Ovary (tissue), 10 donors: ENCODE measurements at places on chromosomes 2 and 18. TPM values are rescaled to one million over a fixed set of nuclear protein-coding genes. Genes with fewer than 3 reads are reported as not detected.

TRIM54 gene
- polyA plus RNA-seq: 0.21 TPM

C2orf72 gene
- 0.06 TPM for polyA plus RNA-seq

IL1RN gene
- polyA plus RNA-seq: 1.5 TPM

RAB17 gene
- 0.38 TPM for polyA plus RNA-seq

SGPP2 gene
- 12.5 TPM for polyA plus RNA-seq

SATB2 gene
- polyA plus RNA-seq: 0.92 TPM

SP5 gene
- 0.22 TPM for polyA plus RNA-seq

CCDC121 gene
- polyA plus RNA-seq: 5.8 TPM

CACNB4 gene
- polyA plus RNA-seq: 1.1 TPM

KCMF1 gene
- polyA plus RNA-seq: 50.7 TPM

SEPTIN10 gene
- polyA plus RNA-seq: 59.0 TPM

MREG gene
- 1.8 TPM for polyA plus RNA-seq

ANKRD30BL gene
- polyA plus RNA-seq: 0.10 TPM

FHOD3 gene
- 5.5 TPM for polyA plus RNA-seq

ASPRV1 gene
- 4.5 TPM for polyA plus RNA-seq

EFHD1 gene
- polyA plus RNA-seq: 83.4 TPM

CD207 gene
- polyA plus RNA-seq: 0.35 TPM

SLC8A1 gene
- polyA plus RNA-seq: 1.3 TPM

COL4A3 gene
- polyA plus RNA-seq: 2.4 TPM

EVA1A gene
- polyA plus RNA-seq: 0.62 TPM
